Tongue (tissue), 3 donors: ENCODE measurements at places on chromosomes 3 and 15. TPM values are rescaled to one million over a fixed set of nuclear protein-coding genes. Genes with fewer than 3 reads are reported as not detected.

Gene SKOR1
- total RNA-seq = 0.31 TPM

Gene SETMAR
- total RNA-seq = 14.7 TPM

Gene TSC22D2
- total RNA-seq = 29.2 TPM

Gene PLSCR2
- not detected for total RNA-seq

Gene PRSS50
- total RNA-seq = not detected

Gene XIRP1
- total RNA-seq = 113 TPM
